ENCODE measurements at places on chromosomes 16 and 17.
A peak's percentile ranks its signal among the peaks of the same experiment; 100 is the strongest.

DNA sequence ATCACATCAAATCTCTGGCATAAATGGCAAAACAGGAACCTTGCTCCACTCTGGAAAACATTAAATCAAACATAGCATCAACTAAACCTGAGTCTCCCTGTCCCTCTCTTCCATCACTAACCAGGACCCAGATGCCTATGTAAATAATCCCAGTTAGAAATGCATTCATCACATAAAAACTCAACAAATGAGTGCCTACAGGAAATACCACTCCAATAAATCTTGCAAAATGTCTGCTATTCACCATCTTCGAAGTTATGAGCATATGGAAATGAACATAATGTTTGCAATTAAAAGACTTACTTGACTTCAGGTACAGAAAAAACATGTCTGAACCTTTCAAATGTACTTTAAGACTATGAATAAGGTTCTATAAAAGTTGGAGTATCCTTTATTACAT, 425.0 kb downstream of the CDH11 start:
- no peak for DNase-seq

GRCh38 chr17:2691965-2692780, 19.4 kb downstream of the CLUH start:
- no peak for DNase-seq

GRCh38 chr16:89600427-89600826, 13.0 kb upstream of the DPEP1 start:
- no peak for DNase-seq

DNA sequence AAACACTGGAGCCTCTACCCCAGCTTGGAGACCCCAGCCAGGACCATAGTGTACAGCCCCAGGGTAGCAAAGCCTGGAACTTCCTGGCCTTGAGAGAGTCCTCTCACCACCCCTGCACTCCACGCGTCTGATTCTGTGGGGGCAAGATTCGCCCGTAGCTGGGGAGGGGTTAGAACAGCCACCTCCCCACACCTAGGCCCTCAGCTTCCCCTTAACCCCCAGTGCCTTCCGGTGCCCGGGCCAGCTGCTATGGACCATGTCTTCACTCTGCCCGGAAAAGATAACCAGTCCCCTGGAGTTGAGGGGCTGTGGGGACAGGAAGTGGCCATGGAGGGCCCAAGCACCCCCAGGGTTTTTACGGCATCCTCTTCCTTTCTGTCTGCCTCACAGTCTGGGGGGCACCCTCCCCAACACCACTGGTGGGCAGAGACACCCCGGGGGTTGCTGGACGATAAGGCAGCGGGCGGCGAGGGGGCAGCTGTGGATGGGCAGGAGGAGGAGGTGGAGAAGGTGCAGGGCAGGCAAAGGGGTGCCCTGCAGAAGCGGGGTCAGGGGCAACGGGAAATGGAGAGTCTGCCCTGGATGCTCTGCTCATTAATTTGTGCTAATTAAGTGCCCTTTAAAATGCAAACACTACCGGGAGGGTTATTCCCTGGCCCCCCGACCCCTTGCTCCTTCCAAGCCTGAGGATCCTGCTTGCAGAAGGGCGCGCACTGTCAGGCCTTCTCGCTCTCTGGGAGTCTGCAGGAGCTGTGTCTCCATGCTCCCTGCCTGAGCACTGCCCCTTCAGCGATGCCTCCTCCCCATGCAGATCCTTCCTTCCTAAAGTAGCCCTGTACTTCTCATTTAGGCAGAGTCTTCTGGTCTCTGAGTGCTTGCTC, 2.4 kb downstream of the PRSS27 start:
- no peak for DNase-seq

DNA sequence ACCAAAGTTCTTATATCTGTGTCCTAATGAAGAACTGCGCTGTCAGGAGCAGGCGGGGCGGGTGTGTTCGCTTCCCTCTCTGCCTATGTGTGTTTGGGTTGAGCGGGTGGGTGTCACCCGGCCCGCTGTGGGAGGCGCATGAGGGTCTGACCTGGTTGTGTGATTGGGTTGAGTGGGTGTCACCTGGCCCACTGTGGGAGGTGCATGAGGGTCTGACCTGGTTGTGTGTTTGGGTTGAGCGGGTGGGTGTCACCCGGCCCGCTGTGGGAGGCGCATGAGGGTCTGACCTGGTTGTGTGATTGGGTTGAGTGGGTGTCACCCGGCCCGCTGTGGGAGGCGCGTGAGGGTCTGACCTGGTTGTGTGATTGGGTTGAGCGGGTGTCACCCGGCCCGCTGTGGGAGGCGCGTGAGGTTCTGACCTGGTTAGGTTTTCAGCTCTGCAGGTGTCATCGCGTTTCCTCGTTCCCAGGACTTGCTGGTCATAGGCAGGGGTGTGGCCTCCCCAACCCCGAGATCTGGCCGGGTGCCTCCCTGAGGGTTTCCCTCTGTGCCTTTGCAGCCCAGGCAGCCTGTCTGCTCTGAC, 69.6 kb upstream of the ZNF750 start:
- DNase-seq = no peak

DNA sequence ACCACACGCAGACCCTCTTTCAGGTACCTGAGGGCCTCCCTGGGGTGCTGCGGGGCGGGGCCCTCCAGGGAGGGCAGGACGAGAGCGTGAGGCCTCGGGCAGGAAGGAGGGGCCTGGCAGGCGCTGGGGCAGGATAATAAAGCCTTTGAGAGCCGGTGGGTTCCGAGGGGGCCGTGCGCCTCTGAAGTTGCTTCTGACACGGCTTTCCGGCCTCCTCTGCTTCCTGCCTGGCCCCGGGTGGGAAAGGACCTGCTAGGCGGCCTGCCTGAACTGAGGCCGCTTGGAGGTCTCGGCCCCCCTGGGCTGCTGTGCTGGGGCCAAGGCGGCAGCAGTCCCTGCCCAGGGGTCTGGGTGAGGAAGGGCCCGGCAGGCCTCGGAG, 10.4 kb downstream of the CENPX start:
- no peak for DNase-seq

DNA sequence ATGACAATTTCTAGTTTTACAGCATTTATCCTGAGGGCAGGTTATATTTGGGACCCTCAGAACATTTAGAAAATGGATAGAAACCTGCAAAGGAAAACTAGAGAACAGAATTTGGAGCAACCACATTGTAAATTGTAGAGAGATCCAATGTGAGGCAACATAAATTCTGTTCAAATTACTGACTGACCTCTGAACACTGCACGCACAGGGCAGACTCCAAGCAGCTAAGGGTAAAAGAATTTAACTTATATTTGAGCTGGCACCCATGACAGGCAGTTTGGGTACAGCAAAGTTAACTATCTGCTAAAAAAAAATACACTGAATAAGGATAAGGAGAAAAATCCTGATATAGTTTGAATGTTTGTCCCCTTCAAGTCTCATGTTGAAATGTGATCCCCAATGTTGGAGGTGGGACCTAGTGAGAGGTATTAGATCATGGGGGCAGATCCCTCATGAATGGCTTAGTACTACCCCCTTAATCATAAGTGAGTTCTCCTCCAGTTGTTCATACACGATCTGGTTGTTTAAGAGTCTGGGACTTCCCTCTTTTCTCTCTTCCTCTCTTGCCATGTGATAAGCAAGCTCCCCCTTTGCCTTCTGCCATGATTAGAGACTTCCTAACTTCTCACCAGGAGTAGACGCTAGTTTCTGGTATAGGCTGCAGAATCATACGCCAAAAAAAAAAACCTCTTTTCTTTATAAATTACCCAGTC, 75.7 kb downstream of the FBXL20 start:
- DNase-seq = no peak

DNA sequence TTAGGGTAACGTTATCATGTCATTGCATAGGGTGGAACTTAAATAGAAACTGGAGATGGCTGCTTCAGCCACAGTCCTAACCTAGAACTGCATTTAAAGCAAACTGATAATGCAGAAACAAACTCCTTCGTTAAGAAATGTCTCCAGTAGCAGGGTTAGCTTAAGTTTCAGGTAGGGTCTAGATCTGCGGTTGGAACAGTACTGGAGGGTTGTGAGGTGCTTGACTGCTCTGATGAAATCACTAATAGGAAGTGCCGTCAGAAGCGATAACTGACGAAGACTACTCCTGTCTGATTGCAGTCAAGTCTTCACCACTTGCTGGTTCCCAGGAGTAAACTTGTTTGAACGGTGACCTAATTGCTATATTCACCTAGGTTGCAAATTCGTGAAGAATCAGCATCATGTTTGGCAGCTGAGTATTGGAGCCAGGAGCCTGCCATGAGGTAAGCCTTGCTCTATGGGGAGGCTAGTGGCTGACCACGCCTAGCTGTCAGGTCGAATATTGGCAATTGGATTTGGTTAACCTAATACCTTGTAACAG, 24.5 kb downstream of the TRPV2 start:
- DNase-seq = no peak

DNA sequence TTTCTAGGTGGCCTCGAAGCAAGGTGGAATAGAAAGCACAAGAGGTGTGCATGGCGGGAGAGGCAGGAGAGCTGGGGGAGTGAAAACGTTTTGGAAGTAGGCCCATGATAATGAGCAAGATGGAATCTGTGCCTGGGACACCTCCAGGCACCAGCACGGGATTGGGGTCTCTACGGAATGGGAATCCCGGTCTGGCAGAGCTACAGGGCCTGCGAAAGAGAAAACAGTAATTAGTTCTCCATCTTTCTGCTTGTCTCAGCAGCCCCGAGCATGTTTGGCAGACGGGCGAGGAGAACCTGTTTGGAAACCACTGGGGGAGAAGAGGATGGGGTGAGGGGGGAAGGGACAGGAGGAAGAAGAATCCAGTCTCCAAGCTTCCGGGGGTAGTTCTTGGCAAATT, 258.7 kb downstream of the SOX9 start:
- DNase-seq = no peak

DNA sequence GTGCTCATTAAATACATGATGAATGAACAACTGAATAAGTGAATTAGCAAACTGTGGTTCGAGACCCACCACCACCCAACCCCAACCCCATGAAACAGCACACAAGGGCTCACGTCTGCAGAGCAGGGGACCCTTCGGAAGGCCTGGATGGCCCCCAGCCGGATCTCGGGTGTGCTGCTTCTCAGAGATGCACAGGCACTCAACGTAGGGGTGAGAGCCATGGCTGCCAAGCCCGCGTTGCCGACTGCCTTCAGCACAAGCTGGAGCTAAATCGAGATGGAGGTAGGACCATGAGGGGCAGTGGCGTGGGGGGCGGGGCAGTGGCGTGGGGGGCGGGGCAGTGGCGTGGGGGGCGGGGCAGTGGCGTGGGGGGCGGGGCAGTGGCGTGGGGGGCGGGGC, 93.2 kb downstream of the LITAF start:
- DNase-seq = no peak

DNA sequence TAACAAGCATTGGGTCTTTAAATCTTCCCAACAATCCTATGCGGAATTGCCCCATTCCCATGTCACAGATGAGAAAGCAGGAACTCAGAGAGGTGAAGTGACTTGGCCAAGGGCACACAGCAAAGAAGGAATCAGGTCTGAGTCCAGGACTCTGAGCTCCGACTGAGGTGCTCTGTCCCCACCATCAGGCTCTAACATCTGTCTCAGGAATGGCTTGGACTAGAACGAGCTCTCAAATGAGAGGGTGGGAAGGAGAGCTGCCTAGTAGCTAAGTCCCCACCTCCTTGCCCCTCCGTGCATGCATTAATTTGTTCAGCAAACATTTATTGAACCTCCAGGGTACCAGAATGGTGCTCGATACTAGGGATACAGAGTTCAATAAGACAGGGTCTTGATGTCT, 26.7 kb downstream of the ABCC3 start:
- DNase-seq = no peak

GRCh38 chr17:67686241-67686640, 31.5 kb upstream of the NOL11 start:
- no peak for DNase-seq

- peak; percentile 71 for DNase-seq
Measured at GRCh38 chr17:72556944-72557826, 436.4 kb downstream of the SOX9 start.

DNA sequence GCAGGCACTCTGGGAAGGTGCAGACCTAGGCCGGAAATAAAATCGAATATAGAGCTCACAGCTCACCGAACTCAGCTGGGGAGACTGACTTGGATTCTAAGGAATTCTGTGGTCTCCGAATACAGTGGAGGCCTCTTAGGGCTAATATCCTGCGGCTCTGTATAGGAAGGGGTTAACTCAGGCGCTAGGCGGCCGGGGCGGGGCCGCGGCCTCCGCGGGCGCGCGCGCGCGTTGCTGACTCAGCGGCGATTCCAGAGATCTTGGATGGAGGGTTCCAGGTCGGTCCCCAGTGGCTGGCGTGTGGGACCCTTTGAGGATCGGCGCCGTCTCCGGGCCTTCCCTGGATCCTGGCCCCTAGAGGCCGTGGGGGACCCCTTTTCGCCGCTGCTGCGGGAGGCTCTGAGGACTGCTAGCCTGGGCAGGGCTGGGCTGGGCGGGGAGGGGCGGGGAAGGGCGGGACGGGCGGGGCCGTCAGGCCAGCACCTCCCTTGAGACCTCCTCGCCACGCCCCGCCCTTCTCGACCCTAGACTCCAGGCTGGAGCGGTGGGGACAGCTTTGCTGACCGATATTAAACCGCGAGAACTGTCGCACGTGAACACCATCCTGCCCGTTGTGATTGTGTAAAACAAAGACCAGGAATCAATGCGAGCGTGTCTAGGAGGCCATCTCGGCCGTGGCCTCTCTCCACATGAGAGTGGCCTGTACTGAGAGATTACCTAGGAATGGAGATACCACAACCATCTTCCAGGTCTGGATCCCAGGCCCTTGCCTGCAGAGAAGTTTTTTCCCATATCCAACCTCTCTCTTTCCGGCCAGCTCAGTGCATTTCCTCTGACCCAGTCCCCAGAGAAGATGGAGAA, 1.4 kb upstream of the PLEKHH3 start:
- peak; percentile 80 for DNase-seq

- DNase-seq = no peak
Measured at GRCh38 chr17:34393401-34393800, 30.4 kb upstream of the CCL1 start.

DNA sequence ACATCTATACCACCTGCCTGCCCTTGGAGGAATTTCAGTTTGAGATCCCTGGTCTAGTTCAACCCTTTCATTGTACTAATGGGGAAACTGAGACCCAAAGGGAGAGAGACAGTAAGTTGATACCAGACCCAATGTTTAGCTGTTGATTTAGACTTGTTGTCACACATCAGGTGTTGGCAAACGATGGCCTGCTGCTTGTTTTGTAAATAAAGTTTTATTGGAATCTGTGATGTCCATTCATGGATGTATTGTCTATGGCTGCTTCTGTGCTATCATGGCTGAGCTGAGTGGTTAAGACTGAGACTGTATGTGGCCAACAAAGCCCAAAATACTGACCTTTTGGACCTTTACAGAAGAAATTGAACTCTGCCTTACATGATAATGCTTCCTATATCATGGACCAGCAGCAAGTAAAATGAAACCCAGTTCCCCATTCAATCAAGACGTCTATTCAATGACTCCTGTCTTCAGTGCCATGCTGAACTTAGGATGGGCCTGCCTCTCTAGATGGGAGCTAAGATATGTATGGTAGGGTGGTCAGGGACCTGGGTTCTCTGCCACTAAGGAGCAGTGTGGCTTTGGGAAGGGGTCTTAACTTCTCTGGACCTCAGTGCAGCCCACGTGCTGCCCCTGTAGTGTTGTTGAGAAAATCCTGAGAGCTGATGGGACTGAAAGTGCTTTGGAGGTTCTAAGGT, 111.0 kb downstream of the IRX5 start:
- DNase-seq = no peak

All from GM12892 (cell line).